Stimulated activated CD4-positive, alpha-beta T cell treated with anti-CD3 and anti-CD28 coated beads, Interleukin-12 subunit alpha, Interleukin-12 subunit beta, amount 100 ng/mL, for 48 hours (primary cell): ENCODE measurements at places on chromosomes 1 and 21.

DNA sequence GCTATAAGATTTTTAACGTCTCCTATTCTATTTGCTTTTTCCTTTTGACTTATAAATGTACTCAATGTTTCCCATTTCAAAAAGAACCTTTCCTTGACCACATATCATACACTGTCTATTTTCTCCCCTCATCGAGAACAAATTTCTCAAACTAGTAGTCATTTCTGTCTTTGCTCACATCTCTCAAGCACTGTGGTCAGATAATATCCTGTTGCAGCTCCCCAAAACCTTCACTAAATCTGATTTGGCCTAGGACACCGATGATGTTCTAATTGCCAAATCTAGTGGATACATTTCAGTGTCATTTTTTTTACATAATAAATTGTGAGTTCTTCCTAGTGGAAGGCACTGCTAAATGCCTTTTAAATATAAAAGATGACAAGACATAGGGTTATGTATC lies 19.4 kb downstream of the CXADR start:
- no peak for DNase-seq

GRCh38 chr21:18987520-18988026 lies 584.0 kb upstream of the TMPRSS15 start:
- DNase-seq: no peak

DNA sequence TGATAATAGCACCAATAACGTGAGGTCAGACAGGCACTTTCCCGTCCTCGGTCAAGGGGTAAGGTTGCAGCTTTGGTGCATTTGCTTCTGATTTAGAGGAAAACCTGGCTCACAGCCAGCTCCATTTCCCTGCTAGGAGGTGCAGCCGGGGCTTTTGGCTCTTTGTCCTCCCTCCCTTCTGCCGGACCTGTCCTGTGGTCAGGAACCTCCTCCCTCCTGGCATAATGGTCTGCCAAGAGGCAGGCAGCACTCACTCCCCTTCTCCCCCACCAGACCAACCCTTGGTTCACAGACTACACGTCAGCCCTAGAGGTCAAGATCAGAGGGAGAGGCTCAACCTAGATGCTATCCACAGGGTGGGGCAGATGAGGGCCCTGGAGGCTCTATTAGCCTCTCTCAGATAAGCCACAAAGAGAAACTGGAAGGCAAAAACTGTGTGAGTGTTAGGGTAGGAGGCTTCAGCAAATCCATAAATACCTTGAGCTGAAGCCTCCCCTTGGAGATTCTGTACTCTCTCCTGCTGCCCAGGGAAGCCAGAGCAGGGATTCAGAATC lies 64.8 kb downstream of the PLXNA2 start:
- DNase-seq: no peak

DNA sequence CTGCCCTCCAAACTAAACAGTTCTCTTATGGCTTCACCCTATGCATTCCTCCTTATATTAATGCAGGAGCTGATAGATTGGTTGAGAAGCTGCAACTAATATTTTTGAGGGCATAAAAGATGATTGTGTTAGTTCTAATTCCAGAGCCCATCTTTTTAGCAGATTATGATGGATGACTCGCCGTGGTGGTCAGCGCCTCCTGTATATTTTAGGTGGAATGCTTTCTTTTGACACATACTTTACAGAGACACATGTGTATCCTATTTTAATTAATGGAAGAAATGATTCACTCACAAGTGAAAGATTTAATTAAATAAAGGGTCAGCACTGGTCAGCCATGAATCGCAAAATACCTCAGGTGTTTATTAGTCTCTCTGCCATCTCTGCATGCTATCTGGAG lies 120.7 kb downstream of the TM2D1 start:
- DNase-seq: no peak

DNA sequence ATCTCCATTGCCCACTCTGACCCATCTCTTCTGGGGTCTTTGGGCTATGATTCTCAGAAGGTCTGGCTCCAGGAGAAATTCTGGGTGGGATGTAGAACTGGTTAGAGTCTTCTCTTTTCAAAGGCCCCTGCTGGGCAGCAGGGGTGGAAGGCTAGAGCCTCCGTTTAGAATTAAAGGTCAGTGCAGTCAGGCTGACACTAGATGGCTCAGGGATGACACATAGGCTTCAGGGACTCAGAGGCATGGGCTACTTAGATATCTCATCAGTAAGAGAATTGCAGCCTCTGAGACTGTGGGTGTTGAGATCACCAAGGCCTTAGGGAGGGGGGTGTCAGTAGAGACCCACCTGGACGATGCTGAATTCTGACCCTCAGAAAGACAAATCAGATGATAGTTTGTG lies 12.6 kb upstream of the PPM1J start:
- DNase-seq: no peak

DNA sequence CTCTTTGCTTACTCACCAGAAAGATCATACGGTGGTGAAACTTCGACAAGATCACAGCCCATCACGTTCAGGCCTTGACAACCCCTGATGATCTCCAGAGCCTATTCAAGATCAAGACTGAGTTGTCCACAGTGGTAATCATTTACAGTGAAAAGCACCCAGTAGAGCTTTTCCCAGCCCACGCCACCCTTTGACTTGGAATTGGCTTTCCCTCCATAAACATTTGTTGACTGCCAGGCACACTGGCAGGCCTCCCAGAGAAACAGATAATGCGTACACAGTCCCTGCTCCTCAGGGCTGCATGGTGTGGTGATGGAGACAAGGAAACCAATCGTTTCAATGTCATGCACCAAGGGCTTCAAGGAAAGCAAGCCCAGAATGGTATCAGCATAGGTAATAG lies 10.1 kb downstream of the AGMAT start:
- DNase-seq: no peak

- DNase-seq: no peak
Observed at GRCh38 chr1:10606064-10606463, 131.3 kb downstream of the PEX14 start.

- DNase-seq: no peak
Observed at GRCh38 chr1:184803180-184803492, 48.5 kb upstream of the EDEM3 start.

- DNase-seq: no peak
Observed at GRCh38 chr1:1857096-1857703, 33.7 kb downstream of the GNB1 start.

DNA sequence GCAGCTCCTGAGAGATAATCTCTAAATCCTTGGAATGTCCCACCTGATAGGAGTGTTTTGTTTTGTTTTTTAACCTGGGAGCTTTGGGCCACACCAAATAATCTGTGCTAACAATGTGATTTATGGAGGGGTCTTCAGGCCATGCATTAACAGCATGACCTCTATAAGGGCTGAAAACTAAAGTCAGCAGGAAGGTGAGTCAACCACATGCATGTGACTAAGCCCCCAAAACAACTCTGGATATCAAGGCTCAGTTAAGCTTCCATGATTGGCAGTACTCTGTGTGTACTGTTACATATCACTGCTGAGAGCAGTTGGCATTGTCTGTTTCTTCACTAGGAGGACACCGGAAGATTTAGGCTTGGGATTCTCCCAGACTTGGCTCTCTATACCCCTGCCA lies 10.7 kb downstream of the AUNIP start:
- DNase-seq: no peak
